Transverse colon (tissue), 4 donors: ENCODE measurements at places on chromosomes 6 and 20. TPM values are rescaled to one million over a fixed set of nuclear protein-coding genes. Genes with fewer than 3 reads are reported as not detected.
A peak's percentile ranks its signal among the peaks of the same experiment; 100 is the strongest.

DNA sequence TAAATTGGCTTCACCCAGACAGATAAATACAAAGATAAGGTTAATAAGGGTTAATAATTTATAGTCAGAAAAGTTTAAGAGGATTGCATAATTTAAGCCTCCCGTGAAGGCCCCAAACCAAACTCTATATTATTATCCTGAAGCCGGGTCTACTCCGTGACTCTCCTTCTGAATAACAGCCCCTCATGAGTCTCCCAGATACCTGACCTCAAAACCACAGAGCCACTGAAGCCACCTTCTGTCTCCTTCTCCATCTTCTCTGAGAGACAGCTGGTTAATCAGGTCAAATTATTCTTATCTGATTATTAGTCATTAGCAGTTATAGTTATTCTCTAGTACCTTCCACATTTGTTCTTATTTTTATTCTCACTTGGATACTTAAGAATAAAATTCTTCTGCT lies 569.2 kb upstream of the AGPAT4 start:
- DNase-seq, result no peak

- peak; percentile 68 for DNase-seq
Observed at GRCh38 chr6:56843476-56844349, 111.2 kb upstream of the BEND6 start.

GRCh38 chr6:151147118-151147832 lies 92.5 kb upstream of the AKAP12 start:
- DNase-seq, result no peak

GRCh38 chr6:1993042-1993441 lies 252.4 kb downstream of the GMDS start:
- no peak for DNase-seq

DNA sequence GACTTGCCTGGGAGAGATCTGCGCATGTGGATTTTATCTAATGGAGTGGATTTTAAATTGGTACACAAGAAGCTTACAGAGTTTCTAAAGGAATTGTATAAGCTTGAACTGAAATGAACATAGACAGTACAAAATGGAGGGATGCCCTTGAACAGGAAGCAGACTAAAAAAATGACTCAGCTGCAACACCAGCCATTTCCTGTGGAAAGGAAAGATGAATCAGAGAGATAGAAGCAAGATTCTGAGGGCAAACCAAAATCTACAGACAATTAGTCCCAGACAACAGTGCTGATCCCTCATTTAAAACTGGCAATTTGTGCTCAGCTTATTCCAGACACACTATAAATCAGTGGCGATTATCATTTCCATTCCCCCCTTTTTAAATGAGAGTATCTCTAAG lies 114.6 kb upstream of the TCF21 start:
- DNase-seq, result no peak

DNA sequence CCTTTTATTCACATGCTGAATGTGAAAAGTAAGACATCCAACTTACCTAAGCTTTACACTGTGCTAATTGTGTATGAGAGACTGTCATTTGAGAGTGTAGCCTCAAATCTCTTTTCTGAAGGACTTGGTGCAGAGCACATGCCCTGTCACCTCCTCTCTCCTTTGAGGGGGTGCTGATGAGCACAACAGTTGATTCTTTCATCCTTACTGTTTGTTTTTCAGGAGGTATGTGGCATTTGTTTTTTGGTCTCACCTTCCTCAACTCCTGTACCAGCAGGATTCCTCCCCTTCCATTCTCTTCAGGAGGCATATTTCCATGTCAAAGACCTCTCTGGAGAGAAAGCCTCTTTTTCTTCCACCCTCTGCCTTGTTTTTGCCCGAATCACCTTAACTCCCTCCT lies 252.6 kb upstream of the CITED2 start:
- no peak for DNase-seq

DNA sequence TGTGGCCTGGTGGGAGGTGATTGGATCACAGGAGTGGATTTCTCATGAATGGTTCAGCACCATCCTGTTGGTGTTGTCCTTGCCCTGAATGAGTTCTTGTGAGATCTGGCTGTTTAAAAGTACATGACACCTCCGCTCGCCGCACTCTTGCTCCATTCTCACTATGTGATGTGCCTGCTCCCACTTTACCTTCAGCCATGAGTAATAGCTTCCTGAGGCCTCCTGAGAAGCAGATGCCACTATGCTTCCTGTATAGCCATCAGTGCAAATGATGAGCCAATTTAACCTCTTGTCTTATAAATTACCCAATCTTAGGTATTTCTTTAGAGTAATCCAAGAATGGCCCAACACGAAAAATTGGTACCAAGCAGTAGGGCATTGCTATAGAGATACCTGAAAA lies 34.5 kb downstream of the KIF16B start:
- DNase-seq, result no peak

GRCh38 chr6:140078561-140079125 lies 704.2 kb upstream of the CITED2 start:
- no peak for DNase-seq

DNA sequence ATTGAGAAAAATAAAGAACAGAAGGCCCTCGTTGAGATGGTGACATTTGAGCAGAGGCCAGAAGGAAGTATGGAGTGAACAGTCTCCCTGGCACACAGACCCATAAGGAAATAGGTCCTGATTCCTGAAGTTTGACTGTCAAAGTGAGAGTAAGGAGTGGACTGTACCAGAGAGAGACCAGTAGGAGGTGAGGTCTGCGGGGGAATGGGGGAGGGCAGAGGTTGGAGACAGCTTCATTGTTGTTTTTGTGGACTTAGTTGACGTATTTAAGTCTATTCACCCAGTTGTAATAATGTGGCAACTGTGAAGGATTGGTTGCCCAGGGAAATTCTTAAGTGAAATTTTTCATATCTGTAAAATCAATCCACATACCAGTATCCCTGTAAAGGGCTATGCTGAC lies 110.7 kb downstream of the TFAP2B start:
- no peak for DNase-seq

SUPT3H gene
- total RNA-seq, result 12.7 TPM

DNA sequence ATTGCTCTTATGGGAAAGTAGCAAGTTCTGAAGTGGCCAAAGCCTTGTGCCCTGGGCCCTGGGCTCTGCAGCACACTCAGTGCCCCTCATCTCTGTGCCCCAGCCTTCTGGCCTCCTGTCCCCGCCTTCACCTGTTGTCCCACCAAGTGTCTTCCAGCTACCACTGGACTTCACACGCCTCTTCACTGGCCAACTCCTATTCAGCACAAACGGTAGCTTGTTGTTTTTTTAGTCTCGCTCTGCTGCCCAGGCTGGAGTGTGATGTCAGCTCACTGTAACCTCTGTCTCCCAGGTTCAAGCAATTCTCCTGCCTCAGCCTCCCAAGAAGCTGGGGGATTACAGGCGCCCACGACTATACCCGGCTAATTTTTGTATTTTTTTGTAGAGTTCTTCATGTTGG lies 4.8 kb downstream of the CCHCR1 start:
- no peak for DNase-seq

GRCh38 chr6:453152-453551 lies 61.6 kb downstream of the IRF4 start:
- DNase-seq, result no peak

DNA sequence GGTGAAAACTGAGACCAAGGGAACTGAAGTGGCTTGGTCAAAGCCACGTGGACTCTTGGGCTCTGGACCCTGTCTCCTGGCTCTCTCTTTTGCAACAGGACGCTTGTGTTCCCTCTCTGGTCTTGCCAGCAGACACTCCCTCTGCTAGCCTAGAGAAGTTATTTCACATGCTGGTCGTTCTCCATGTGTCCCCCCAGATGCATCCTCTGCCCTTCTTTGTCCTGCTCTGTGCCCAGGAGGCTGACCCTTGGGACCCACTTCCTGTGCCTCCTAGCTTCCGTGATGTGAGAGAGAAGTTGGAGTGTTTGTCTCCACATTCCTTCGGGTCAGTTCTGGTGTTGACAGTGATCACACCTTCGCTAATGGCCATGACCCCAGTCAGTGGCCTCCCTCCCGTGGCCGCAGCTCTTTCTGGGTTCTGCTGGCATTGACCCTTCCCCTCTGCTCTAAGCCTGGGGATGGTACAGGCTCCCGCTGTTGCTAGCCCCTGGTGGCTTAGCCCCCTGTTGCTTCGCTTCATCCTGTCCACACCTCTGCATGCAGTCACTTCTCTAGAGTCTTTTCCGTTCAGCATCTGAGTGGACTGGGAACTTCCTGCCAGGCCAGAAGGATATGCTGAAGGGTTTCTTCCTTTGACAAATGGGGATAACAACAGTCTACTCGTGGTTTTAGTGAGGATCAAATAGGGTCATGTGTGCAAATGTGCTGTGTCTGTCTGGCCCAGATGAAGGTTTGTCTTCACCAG lies 70.1 kb upstream of the BMP2 start:
- no peak for DNase-seq

SLA2 gene
- not detected for total RNA-seq

TNF gene
- total RNA-seq, result not detected

DNA sequence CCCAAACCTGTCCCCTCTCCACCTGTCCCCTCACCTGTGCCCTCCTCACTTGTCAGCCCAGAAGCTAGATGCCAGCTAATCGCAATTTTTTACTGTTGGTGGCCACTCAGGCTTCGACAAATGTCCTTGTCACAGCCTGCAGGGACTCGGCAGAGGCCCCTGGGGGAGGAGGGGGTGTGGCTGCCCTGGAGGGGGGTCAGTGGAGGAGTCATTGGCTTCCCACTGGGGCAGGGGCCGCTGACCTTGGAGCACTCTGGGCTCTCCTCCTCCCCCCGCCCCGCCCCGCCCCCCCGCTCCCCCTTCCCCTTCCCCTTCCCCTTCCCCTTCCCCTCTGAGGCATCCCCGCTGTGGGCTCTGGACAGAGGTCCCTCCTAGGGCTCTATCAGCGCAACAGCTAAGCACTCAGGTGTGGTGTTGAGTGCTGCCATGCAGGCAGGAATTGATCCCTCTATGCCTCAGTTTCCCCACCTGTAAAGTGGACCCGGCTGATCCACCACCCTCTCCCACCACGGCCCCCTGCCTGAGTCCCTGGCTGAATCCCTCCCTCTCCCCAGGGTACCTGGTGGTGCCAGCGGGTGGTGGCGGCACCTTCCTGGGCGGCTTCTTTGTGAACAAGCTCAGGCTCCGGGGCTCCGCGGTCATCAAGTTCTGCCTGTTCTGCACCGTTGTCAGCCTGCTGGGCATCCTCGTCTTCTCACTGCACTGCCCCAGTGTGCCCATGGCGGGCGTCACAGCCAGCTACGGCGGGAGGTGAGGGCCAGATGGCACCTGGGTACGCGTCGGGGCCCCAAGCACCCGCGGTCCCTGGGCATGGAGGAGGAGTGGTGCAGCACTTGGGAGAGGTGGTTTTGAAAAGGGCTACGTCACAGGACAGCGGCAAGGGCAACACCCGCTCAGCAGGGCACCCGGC lies 23.8 kb downstream of the SLCO4A1 start:
- no peak for DNase-seq
